ENCODE measurements at places on chromosomes 11 and 22.

GRCh38 chr11:28529540-28530410 is 421.6 kb downstream of the METTL15 start:
- no peak for DNase-seq

DNA sequence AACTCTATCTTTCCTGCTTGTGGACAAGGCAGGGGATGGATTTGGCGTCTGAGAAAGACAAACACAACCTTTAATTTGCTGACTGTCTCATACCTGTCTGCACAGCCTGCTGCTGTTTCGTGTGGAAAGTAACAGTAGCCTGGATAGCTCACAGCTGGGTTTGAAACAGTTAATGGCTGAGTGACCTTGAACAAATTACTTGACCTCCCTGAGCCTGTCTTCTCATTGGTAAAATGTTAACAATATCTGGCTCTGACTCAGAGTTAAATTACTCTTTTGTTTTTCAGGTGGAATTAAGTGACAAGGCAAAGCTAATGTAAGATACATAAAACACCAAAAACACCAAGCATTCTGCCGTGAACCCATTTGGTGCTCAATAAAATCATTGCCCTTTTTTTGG is 41.1 kb upstream of the ADA2 start:
- DNase-seq = no peak

- no peak for DNase-seq
These were observed 585 bp downstream of the THYN1 start for GRCh38 chr11:134252346-134253187.

- DNase-seq = no peak
These were observed 262.2 kb downstream of the BRD1 start for GRCh38 chr22:49565516-49565855.

DNA sequence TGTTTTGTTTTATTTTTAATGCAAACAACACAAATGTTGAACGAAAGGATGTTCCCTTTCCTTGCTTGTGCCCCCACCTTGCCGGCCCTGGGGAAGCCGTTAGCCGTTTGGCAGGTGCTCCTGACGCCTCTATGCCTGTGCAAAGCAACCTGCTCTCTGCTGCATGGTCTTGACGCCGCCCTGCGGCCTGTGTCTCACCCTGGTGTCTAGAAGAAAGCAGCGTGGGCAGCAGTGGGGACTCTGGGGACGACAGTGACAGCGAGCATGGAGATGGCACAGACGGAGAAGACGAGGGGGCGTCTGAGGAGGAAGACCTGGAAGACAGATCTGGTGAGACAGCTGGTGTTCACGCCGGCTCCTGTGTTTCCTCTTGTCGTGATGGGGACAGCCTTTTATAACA is 5.5 kb downstream of the PHRF1 start:
- DNase-seq = no peak

GRCh38 chr11:27861706-27862430 is 161.6 kb upstream of the BDNF start:
- DNase-seq = no peak

DNA sequence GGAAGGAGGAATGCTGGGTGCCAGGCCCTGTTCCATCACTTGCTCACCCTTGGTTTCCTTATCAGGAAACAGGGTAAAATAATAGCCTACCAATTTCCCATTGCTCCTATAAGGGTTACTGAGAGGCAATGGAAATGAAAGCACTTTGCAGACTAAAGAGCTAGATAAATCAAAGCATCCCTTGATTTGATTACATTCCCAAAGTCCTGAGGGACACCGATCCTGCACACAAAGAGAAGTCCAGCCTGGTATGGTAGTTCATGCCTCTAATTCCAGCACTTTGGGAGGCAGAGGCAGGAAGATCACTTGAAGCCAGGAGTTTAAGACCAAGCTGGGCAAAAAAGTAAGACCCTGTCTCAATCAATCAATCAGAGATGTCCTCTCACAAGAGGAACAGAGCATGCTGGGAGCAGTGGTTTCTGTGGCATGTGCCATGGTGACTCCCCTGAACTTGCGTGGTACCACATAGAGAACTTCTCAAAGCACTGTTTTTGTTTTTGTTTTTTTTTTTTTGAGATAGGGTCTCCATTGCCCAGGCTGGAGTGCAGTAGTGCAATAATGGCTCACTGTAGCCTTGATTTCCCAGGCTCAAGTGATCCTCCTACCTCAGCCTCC is 10.7 kb downstream of the TBC1D10A start:
- no peak for DNase-seq

All from right hindlimb (tissue), 1 donor.